ENCODE measurements at places on chromosomes 7 and 10. TPM values are rescaled to one million over a fixed set of nuclear protein-coding genes. Genes with fewer than 3 reads are reported as not detected.

- no peaks in the 10 kb centered on the region for H3K36me3 ChIP-seq
- H3K4me3 ChIP-seq: 0 out of 2 replicates have a peak overlapping the region, but pooled peaks have one; percentile 3
- no peaks in the 10 kb centered on the region for H3K4me1 ChIP-seq
- 0 out of 2 replicates have a peak overlapping the region, but pooled peaks have one; percentile 4 for H3K27ac ChIP-seq
These were observed 77.4 kb upstream of the ANLN start for GRCh38 chr7:36312064-36312914.

DNA sequence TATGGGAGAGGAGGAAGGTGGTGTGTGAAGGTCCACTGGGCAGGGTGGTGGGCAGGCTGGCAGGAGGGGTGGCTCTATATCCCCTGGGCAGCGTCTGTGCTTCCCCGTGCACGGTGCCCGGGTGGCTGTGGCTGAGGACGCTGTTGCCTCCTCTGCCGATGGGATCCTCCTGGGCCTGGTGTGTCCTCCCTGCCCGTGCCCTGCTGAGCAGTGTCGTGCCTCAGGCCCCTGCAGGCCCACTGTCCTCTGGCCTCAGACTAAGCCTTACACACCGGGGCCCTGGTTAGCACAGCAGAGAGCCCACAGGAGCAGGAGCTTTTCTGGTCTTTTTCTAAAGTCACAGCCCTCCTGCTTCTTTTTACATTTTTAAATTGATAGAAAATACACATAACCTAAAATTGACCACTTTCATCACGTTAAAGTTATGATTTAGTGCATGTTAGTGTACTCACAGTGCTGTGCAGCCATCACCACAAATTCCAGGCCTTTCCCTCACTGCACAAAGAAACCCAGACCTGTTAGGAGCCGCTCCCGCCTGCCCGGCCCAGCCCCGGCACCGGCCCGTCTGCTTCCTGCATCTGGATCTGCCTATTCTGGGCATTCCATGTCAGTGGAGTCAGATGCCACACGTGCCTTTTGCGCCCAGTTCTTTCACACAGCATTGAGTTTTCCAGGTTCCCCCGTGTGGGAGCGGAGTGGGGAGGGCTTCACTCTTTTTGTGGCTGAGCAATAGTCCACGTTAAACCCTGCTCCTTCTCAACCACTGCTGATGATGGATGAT lies 19.4 kb downstream of the PFKFB3 start:
- DNase-seq: no peak
- H3K4me3 ChIP-seq: no peak overlapping the region
- H3K27me3 ChIP-seq: no peaks in the 10 kb centered on the region

The TDRD1 gene
- total RNA-seq: not detected

DNA sequence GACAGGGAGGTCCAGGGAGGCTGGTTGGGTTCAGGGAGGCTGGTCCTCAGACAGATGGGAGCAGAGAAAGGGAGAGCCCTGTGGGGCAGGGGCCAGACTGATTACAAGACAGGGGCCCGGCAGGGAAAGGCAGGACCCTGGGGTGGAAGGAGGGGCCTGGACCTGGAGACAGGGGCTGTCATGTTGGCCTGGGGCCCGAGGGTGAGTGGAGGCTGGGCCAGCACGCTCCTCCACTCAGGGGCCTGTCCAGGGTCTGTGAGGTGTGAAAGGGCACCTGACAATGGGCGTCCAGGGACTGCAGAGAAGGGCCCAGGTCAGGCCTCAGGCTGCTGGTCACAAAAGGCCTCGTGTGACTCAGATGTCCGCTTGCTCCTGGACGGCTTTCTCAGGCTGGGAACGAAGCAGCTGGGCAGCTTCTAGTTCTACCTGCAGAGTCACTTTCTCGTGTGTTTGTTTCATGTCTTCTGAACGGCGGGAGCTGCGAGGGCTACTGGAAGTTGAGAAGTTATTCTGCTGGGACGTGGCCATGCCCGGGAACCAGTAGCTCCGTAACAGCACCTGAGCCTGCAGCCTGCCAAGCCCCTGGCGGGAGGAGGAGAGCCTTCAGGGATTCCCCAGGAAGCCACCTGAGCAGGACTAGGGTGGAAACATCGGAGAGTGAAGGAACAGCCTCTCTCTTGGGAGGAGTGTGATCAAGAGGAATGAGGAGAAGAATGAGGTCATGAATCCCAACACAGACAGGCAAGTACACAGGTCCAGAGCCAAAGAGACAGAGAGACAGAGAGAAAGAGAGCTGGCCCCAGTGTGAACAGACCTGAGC lies 65.8 kb downstream of the KLF6 start:
- H3K36me3 ChIP-seq: no peaks in the 10 kb centered on the region
- no peak for DNase-seq
- H3K27me3 ChIP-seq: no peaks in the 10 kb centered on the region
- H3K27ac ChIP-seq: no peak overlapping the region
- H3K4me3 ChIP-seq: no peak overlapping the region

DNA sequence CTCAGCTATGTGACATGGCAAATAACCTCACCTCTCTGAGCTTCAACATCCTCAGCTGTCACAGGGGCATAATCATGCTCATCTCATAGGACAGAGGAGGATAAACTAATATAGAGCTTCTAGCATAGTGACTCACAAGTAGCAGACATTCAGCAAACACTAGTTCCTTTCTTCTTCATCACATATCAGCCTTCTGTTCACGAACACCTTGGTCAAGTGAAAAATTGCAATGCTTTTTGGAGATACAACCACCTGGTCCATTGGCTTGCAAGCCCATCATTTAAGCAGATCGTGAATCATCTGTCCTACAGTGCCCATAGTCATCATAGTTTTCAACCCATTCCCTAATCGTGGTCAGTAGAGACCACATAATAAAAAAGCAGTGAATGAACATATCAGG lies 277.9 kb upstream of the YAE1 start:
- no peaks in the 10 kb centered on the region for H3K27me3 ChIP-seq
- no peaks in the 10 kb centered on the region for H3K36me3 ChIP-seq
- no peak for DNase-seq
- H3K27ac ChIP-seq: no peak overlapping the region
- no peak overlapping the region for H3K4me3 ChIP-seq
- no peaks in the 10 kb centered on the region for H3K4me1 ChIP-seq

DNA sequence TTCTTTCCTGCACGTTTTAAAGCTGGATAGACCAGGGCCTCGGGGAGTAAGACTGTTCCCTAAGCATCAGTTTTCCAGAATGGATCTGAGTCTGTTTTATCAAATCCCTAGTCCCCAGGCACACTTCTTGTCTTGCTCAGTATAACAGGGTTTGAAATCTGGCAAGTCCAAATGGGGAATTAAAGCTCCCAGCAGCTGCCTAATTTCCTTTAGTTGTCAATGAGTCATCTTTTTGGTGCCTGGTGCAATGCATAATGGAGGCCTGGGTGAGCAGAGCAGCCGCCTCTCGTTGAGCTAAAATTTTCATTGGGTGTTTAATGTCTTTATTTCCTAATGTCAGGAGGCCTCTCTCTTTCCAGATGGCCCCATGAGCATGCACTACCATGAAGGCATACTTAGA lies 87.9 kb downstream of the STRA8 start:
- H3K36me3 ChIP-seq: no peaks in the 10 kb centered on the region
- no peaks in the 10 kb centered on the region for H3K27me3 ChIP-seq
- H3K4me3 ChIP-seq: no peak overlapping the region
- no peak for DNase-seq
- no peaks in the 10 kb centered on the region for H3K4me1 ChIP-seq
- no peak overlapping the region for H3K27ac ChIP-seq

GRCh38 chr10:12729885-12730284 lies 271.6 kb downstream of the CCDC3 start:
- H3K36me3 ChIP-seq: no peaks in the 10 kb centered on the region
- H3K4me3 ChIP-seq: no peak overlapping the region
- H3K27ac ChIP-seq: no peak overlapping the region
- no peaks in the 10 kb centered on the region for H3K4me1 ChIP-seq
- H3K27me3 ChIP-seq: no peaks in the 10 kb centered on the region

- H3K36me3 ChIP-seq: no peaks in the 10 kb centered on the region
- H3K27ac ChIP-seq: no peak overlapping the region
- no peak overlapping the region for H3K4me3 ChIP-seq
- H3K4me1 ChIP-seq: no peaks in the 10 kb centered on the region
- no peaks in the 10 kb centered on the region for H3K27me3 ChIP-seq
These were observed 154.7 kb upstream of the TMEM106B start for GRCh38 chr7:12056381-12056780.

DNA sequence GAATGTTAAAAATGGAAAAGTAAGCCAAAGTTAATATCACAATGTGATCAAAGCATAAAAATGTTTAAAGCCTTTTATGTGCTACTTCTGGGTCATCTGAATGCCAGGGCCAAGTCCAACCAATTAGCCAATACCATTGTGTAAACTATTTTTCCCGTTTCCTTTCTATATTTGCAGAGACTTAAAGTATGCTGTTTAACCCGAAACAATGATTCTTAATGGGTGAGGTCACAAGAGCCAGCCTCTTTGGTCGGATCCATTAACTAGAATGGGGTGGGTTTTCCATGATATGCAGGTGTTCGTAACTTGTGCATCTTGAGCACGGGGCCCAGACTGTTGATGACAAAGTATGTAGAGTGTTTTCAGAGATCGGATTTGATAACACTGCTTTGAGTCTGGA lies 111.3 kb upstream of the IGFBP3 start:
- no peak for DNase-seq
- H3K27ac ChIP-seq: no peak overlapping the region
- no peak overlapping the region for H3K4me3 ChIP-seq
- H3K4me1 ChIP-seq: peaks cover 2% of the 10 kb centered on the region
- H3K36me3 ChIP-seq: no peaks in the 10 kb centered on the region

The HMX3 gene
- total RNA-seq: 15.2 TPM

GRCh38 chr10:44439239-44439957 lies 54.5 kb upstream of the CXCL12 start:
- no peaks in the 10 kb centered on the region for H3K27me3 ChIP-seq
- no peak overlapping the region for H3K4me3 ChIP-seq
- H3K36me3 ChIP-seq: no peaks in the 10 kb centered on the region
- no peaks in the 10 kb centered on the region for H3K4me1 ChIP-seq
- no peak for DNase-seq
- H3K27ac ChIP-seq: no peak overlapping the region

DNA sequence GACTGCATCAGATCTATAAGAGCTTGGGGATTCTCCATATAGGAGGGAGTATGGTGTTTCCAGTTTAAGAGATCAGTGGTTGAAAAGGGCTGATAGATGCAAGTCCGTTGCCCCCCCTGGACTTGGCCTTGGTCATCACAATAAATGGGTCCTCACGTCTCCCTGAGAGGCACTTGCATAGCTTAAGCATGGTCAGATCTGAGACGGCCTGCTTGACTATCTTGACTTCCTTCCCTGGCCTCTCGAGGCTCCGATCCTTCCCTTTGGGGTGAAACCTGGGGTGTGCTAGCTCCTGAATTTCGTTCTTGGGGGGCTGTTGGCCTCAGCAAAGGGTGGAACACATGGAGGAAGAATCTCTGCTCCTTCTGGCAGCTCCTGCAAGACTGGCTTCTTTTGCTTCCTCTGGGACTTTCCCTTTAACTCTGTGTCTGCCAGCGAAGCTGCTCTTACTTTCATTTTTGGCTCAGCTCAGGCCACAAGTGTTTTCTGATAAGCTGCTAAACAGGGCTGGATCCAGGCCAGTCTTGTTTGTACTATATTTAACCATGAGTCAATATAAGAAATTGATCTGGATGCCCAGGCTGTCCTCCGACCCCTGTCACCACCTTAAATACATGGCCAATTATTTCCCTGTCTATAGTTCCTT lies 11.2 kb upstream of the ZNF485 start:
- no peaks in the 10 kb centered on the region for H3K36me3 ChIP-seq
- H3K4me3 ChIP-seq: peak overlapping the region; percentile 49
- peak overlapping the region; percentile 68 for H3K27ac ChIP-seq

- H3K4me3 ChIP-seq: no peak overlapping the region
- H3K27ac ChIP-seq: no peak overlapping the region
- no peaks in the 10 kb centered on the region for H3K27me3 ChIP-seq
- H3K4me1 ChIP-seq: no peaks in the 10 kb centered on the region
These were observed 147.8 kb downstream of the MAD1L1 start for GRCh38 chr7:2084781-2085505.

DNA sequence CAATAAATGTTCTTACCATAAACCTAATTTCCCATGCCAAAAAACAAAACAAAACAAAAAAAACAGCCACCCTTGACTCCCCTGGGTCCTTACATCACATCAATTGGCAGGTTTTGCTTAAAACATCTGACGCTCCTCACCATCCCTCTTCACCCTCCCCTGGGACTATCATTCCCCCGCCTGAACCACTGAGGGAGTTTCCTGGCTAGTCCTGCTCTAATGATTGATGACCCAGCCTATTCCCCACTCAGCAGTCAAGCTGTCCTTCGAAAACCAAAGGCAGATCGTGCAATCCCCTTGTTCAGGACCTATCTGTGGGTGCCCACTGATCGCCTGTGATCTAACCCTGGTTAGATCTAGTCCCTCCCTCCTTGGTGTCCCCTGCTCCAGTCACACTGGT lies 11.2 kb upstream of the FRMPD2 start:
- no peaks in the 10 kb centered on the region for H3K4me1 ChIP-seq
- H3K27me3 ChIP-seq: no peaks in the 10 kb centered on the region
- no peaks in the 10 kb centered on the region for H3K36me3 ChIP-seq
- H3K4me3 ChIP-seq: no peak overlapping the region
- H3K27ac ChIP-seq: no peak overlapping the region

- no peaks in the 10 kb centered on the region for H3K36me3 ChIP-seq
- no peak overlapping the region for H3K27ac ChIP-seq
- no peaks in the 10 kb centered on the region for H3K27me3 ChIP-seq
- DNase-seq: no peak
- no peak overlapping the region for H3K4me3 ChIP-seq
These were observed 495.9 kb downstream of the XPNPEP1 start for GRCh38 chr10:109427411-109427810.

DNA sequence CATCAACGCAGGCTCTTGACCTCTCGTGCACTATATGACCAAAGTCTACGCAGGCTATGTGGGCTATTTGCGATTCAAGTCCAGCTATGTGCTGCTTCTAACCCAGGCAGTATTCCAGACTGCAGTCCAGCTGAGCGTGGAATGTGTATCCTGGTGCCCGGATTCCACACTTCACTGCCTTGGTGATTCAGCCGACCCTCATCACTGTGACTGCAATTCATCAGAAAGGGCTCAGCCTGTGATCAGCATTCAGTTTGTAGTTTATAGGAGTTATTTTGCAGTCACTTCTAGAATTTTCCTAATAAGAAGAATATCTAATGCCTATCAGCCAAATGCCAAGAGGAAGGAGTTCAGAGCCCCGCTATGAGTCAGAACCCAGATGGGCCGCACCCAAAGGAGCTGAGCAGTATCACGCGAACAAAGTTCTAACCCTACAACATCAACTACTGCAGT lies 119.8 kb upstream of the LANCL2 start:
- H3K27me3 ChIP-seq: no peaks in the 10 kb centered on the region
- H3K36me3 ChIP-seq: no peaks in the 10 kb centered on the region
- no peak for DNase-seq
- H3K4me1 ChIP-seq: peaks cover 4% of the 10 kb centered on the region

The SLC13A1 gene
- total RNA-seq: not detected

The C7orf25 gene
- total RNA-seq: 10.0 TPM

The SCART1 gene
- 0.57 TPM for total RNA-seq

DNA sequence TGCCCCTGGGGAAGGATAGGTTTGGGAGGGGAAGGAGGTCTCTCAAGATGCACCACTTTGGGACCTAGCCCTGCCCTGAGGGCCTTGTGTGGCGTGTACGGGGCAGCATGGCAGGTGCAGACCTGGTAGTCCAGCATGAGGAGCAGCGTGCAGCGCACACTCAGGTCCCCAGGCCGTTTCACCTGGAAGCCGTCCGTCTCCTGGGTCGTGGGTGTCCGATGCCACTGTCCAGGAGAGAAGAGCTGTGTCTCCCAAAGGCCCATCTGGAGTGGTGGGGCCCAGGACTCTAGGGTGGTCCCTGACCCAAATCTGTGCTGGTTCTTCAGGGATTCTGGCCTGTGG lies 6.8 kb downstream of the SMARCD3 start:
- no peaks in the 10 kb centered on the region for H3K36me3 ChIP-seq
- H3K4me3 ChIP-seq: no peak overlapping the region
- H3K4me1 ChIP-seq: peaks cover 15% of the 10 kb centered on the region
